ENCODE measurements at places on chromosomes 6 and 20.

GRCh38 chr20:44901974-44902373 is 7.9 kb upstream of the PABPC1L start:
- no peak for DNase-seq

- DNase-seq = no peak
These were observed 44.0 kb upstream of the SLC22A16 start for GRCh38 chr6:110520209-110520965.

DNA sequence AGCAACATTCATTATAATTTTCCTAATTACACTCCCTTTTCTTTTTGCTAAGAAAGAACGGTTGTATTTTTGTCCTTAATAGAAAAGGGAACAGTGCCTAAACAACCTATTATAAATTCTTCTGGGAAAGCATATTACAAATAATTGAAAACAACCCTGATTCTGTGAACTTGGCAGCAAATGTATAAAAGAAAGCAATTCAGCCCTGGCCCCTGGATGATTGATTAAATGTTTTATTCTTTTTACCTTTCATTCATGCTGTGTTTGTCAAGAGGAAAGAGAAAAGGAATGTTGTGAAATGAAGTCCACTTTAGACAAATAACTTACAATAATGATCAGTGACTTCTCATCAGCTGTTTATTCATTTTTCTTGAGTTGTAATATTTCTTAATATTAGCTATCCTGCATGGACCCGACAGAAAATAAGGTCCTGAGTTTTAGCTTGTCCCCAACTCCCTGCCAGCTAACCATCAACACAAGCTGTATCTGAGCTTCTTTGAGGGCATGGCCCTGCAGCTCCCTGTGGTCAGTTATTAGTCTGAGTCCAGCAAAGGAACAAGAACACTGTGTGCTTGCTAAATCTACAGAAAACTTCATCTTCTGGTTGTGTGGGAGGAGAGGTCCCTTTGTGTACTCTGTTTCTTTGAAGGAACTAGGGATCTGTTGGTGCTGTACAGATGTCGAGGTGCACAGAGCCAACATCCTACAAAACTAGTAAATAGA is 248.2 kb downstream of the LAMA2 start:
- no peak for DNase-seq

DNA sequence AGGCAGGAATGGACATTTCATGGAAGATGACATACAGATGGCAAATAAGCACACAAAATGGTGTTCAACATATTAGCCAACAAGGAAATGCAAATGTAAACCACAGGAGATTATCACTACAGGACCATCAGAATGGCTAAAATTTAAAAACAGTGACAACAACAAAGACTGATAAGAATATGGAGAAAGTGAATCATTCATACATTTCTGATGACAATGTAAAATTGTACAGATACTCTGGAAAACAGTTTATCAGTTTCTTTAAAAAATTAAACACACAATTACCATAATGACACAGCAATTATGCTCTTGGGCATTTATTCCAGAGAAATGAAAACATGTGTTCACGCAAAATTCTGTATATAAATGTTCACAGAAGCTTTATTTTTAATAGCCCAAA is 105.8 kb upstream of the RUNX2 start:
- no peak for DNase-seq

DNA sequence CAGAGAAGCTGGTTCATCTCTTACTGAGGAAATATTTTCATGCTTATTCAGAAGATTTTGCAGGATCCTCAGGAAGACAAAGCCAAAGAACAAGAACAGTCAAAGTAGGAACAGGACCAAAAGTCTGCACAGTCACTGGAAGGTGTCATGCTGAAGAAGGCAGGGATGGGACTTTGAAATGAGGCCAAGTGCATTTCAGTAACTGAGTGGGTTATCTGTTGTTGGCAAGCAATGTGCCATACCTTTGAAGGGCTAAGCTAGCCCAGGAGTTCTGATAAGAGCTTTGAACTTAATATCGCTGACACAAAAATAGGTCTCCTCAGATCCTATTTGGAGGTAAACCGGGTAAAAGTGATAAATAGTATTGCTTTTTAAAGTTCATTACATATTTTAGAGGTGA is 31.5 kb downstream of the SLC16A10 start:
- DNase-seq = no peak

GRCh38 chr6:55833284-55833683 is 42.1 kb downstream of the BMP5 start:
- DNase-seq = no peak

DNA sequence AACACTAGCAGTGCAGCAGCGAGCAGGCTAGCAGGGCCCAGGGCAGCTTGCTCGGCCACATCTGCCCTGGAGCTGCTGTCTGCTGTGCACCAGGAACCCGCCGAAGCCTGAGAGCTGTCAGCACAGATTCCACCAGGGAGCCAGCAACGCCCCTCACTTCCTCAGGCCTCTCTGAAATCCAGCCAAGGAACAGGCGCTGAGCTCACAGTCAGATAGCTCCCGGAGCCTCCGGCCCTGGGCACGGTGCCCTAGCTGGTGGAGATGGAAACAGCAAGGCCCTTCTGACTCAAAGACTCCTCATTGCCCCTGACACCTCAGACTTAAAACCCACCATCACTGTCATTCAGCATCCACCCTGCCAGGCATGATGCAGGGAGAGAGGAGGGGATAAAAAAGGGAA is 839.4 kb downstream of the MAFB start:
- DNase-seq = no peak

DNA sequence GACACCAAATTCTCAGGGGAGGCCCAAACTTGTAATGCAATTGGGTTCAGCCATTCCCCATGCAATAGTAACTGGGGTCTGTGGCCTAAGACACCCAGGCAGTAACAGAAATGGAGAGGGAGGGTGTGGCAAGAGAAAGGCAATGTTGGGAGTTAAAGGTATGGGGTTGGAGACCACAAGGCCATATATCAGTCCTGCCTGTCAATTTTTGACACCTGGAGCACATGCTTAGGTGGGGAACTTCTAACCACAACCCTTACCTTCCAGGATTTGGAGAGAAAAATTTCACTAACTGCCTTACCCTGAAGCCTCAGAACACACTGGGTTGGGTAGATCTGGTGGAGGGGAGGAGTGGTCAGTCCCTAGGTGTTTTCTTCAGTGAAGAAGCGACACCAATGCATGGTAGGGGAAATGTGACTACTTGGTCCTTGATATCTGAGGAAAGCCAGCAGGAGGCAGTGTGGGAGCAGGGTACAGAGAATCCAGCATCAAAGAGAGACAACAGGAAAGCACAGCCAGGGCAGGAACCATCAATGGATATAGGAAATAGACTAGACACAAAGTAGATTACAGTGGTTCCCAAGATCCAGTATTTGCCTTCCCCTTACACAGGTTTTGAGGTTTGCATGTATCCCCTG is 6.8 kb upstream of the USP49 start:
- peak; percentile 62 for DNase-seq

DNA sequence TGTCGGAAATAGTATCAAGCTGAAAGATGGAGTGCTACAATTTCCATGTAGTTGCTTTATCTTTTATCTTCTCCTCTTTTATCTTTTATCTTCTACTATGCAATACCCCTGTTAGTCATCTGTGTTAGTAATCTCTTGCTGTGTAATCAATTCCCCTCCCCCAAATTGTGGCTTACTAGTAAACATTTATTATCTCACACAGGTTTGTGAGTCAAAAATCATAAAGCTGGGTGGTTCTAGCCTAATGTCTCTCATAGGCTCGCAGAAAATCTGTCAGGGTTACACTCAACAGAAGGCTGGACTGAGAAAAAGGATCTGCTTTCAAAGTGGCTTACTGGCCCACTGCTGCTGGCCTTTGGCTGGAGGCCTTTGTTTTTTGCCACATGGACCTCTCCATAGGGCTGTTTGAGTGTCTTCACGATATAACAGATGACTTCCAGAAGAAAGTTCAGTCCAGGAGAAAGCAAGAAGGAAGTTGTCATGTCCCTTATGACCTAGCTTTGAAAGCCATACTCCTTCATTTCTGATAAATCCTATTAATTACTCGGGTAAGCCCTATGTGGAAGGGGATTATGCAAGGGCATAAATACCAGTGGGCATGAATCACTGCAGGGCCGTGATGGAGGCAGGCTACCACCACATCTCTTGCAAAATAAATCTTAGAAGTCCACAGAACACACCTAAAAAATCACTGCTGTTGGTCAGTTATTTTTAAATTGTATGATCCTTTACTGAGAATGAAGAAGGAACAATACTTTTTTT is 24.5 kb upstream of the PTCHD4 start:
- DNase-seq = no peak

Data from inflammatory macrophage (primary cell).